ENCODE measurements at places on chromosomes 16 and 17.

DNA sequence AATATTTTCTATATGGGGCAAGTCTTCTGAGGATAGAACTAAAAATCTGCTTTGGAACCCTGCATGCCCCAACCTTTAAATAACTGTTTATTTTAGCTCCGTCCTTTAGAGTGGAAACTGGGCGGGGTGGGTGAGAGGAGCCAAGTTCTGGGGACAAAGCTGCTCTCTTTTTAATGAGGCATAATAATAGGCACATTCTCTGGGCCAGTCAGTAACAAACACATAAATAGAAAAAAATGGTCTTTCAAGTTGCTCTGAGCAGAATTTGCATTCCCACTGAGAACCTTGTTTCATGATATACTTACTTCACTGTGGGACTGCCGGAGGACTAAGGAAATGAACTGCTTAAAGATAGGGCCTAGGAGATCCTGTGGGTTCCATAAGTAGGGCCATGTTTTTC lies 51.5 kb downstream of the KNOP1 start:
- DNase-seq = no peak

DNA sequence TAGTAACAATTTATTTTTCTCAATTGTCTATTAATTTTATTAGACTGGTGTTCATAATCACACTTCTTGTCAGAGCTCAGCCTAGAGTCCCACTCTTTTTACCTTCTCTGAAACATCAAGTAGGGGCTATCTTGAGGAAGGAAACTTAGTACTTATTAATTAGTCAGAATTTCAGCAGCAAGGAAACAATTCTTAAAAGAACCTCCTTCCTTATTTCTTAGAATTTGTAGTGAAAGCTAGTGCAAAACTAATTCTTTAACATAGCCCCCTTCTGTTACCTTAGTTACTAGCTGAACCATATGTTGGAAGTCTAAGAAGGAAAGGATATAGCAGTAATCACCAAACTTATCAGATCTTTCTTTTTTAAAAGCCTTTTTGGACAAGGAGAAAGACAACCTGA lies 35.2 kb downstream of the MAP2K4 start:
- DNase-seq = no peak

DNA sequence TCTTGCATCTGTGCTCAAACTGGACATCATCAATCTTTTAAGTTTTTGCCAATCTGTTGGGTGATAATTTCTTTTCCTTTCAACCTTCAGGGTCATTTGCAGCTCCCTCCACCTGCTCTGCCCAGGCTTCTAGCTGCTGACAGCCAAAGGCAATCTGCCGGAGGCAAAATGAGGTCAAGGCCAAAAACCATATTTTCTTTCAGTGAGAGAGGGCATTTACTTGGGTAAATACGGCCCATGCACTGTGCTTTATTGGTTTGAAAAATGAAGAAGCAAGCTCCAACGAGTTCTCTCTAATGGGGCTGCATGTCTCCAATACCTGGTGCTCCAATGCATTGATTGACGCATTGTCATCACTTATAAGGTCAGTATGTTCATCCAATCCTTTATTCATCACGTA lies 23.1 kb downstream of the RBFOX1 start:
- no peak for DNase-seq

- DNase-seq = no peak
Observed at GRCh38 chr17:79340333-79341221, 266.0 kb downstream of the ENGASE start.

DNA sequence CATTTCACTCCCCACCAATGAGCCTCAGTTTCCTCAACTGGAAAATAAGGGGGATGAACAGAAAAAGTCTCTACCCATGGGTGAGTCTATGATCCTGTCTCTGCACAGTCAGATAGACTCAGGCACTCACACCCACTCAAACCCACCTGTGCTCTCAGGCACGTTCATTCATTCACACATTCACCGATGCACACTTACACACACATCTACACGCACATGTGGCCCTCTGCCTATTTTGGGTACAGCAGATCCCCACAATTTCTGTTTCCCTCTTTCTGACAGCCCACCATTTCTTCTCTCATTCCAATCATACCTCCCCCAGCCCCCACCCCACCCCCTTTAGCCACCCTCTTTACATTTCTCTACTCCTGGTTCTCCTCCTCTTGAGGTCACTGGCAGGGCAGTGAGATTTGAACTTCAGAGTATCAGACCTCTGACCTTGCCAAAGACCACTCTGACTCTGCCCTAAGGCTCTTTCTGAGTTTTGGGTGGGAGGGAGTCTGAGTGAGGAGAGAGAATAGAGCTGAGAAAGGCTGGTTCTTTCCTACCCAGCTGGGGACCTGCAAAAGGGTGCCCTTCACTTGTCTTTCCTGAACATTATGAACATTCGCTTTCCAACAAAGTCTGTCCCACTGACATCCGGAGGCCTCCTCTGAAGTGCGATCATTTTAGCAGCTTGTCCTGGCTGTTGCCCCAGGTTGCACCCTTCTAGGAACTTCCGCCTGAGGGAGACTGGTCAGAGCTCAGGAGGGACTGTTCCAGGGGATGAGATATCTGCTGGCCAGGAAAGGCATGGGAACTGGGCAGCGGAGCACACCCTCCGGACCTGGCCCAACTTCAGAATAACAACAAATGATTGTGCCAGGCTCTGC lies 10.1 kb upstream of the COL1A1 start:
- no peak for DNase-seq

DNA sequence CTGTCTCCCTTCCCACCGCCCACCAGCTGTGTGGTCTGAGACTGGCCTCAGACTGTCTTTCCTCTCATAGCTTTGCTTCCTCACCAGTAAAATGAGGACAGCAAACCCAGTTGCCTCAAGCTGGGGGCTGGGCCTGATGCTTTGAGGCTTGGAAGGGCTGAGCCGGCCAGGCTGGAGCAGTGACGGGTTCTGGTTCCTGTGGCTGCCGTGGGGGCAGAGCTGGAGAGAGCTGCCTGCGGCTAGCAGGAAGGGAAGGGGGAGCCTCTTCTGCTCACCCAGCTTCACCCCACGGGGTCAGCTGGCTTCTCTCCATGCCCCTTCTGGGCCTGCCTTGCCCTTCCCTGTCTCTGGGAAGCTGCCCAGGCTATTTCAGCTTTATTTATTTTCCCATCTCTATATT lies 23.7 kb downstream of the LASP1 start:
- DNase-seq = no peak

GRCh38 chr16:66849549-66849948 lies 5.3 kb downstream of the CA7 start:
- no peak for DNase-seq

DNA sequence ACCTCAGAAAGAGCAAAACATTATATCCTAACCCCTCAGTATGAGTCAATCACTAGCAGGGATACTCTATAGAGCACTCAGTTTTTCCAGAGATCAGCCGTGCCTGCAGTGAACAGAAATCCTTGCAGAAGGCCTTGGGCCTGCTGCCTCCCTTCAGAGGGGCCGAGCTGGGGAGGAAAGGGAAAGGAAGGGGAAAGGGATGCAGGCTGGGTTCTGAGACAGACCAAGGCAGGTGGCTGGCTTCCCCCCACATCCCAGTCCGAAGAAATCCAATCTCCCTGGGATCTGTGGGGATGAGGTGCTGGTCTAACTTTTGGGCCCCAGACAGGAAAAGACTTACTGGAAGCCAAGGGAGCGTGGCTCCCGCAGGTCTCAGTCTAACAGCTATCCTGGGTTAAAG lies 25.3 kb downstream of the SRL start:
- no peak for DNase-seq

- no peak for DNase-seq
Observed at GRCh38 chr16:88449267-88449561, 3.9 kb upstream of the ZFPM1 start.

DNA sequence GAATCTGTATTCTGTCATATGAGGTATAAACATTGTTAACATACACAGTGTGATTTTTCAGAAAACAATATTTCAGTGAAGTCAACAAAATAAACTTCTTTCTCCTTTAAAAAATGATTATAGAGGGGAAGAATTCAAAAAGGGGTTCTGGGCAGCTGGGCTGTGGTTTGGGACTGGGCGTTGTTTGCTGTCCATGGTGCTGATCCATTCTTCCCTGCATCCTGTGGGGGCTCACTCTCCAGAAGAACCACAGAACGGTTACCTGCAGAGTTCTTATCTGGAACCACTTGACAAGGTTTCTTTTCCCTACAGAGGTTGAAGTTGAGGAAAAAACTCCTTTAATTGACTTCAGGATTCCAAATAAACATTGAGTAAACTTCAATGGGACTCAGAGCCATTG lies 1091.0 kb downstream of the CDH8 start:
- no peak for DNase-seq

DNA sequence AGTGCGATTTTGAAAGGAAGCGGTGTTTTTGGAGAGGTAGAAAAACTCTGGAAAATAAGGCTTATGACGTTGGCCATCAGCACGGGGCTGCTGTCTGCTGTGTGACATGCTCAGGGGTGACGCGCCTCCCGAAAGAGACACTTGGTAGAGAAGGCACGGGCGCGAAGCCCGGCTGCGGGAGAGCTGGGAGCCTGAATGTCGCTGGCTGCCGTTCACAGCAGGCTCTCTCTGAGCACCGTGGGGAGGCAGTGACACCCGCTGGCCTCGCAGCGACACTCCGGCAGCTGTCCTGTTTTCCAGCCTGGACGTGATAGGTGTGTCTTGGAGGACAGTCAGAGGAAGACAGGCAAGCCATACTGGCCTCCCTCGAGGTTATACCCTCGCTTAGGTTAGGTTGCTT lies 759.1 kb upstream of the RBFOX1 start:
- DNase-seq = no peak

GRCh38 chr17:79437081-79437480 lies 173.8 kb downstream of the RBFOX3 start:
- DNase-seq = no peak

DNA sequence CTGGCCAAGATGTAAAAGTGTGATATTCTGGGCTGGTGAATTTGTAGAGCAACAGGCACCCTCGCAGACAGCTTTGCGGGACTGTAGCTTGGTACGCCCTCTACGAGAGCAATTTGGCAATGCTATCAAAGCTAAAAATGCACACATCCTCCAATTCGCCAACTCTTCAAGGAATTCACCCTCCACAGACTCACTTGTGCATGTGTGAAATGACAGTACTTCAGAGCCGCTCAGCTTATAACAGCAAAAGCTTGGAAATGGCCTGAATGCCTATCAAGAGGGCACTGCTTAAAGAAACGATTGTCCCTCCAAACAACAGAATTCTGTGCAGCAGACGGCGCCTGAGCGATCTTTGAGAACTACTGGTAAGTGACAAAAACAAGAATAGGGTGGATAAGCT lies 130.8 kb downstream of the SDK2 start:
- DNase-seq = no peak

DNA sequence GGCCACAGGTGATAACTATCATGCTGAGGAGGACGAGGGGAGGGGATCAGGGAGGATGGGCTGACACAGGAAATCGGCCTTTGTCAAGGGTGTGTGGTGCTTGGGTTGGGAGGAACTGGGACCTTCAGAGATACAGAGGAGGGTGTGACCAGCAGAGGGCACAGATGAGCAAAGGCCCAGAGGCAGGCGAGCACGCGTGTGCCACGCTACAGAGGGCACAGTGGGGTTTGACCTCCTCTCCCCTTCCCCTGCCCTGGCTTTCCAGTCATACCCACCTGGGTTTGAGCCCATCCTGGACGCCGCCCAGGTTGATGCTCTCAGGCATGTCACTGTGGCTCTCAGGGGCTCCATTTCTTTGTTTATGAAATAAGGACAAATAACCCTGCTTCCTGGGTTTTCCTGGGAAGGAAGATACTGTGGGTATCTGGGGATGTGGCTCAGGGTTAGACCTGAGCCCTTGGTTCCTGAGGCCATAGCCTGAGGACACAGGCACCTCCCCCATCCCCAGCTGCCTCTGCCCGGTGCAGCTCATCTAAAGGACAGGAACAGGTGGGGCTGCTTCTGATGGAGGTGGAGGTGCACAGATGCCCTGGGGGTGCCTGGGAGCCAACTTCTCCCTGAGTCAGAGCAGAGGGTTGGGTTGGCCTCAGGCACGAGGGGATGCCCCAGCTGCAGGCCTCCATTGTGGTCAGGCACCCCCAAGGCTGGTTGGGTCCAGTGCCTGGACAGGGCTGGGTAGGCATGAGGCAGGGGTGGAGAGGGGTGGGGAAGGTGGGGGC lies 51.8 kb downstream of the BEAN1 start:
- DNase-seq = no peak

- peak; percentile 45 for DNase-seq
Observed at GRCh38 chr17:39591958-39592954, 15.5 kb downstream of the NEUROD2 start.

DNA sequence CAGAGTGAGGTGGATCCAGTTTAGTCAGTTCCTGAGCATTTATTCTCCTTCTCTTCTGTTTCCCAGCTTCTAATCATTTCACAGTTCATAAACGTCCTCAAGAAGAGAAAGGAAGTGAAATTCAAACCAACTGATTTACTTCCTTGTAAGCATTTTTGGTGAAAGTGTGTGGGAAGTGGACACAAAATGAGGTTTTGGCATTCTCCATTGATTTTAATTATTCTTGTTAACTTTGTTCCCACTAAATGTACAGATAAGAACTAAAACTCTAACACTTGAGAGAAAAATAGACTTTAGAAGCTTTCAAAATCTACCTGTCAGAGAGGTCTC lies 42.7 kb upstream of the CORO6 start:
- no peak for DNase-seq

Data from NCI-H1048 (cell line).